ENCODE measurements at places on chromosomes 7 and 10. TPM values are rescaled to one million over a fixed set of nuclear protein-coding genes. Genes with fewer than 3 reads are reported as not detected.

Gene GIMAP4
- total RNA-seq = not detected

Gene TMEM139
- total RNA-seq = 5.1 TPM

Gene LLCFC1
- not detected for total RNA-seq

Gene OR9A2
- total RNA-seq = not detected

Gene CYP2C19
- 0.42 TPM for total RNA-seq

Gene SLC16A9
- total RNA-seq = 13.7 TPM

Gene TDRD1
- not detected for total RNA-seq

Gene ASB15
- not detected for total RNA-seq

Gene PANK1
- total RNA-seq = 38.0 TPM

Gene LRIT1
- not detected for total RNA-seq

Gene CFAP58
- total RNA-seq = 0.29 TPM

Gene H2BK1
- total RNA-seq = not detected

Gene FMC1
- total RNA-seq = 18.6 TPM

Gene AMZ1
- 0.07 TPM for total RNA-seq

Gene ACBD7
- 10.7 TPM for total RNA-seq

Gene LIPJ
- not detected for total RNA-seq

All from progenitor cell of endocrine pancreas (in vitro differentiated cells).